ENCODE measurements at places on chromosomes 12 and 14. TPM values are rescaled to one million over a fixed set of nuclear protein-coding genes. Genes with fewer than 3 reads are reported as not detected.

RFLNA gene
- total RNA-seq = 12.7 TPM

DNA sequence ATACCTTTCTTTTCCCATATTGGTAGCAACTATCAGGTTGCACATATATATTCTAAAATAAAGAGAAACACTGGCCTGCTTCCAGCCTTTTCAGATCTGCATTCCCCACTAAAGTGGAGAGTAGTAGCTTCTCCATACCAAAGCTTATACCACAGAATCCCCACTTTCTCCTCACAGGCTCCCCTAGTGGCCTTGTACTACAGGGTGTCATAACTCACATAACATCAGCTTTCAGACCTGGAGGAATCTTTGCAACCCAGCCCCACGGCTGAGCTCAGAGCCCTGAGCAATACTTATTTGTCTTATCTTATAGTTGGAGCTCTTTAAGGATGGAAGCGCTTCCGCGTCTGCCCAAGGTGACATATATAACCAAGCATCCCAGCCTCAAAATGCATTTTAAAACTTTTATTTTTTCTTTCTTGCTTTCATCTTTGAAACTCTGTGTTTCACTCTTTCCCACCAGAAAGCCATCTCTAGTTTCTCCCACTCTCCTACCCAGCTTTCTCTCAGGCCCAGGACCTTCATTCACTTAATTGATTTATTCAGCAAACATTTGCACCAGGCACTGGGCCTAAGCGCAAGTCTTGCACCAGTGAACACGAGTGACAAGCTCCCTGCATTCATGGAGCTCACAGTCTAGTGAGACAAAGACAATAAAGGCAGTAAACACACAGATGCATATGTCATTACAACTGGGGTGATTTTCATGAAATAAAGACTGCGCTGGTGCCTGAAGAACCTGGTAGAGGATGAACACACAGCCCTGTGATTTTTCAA is 254.7 kb downstream of the IPO8 start:
- DNase-seq = no peak

DNA sequence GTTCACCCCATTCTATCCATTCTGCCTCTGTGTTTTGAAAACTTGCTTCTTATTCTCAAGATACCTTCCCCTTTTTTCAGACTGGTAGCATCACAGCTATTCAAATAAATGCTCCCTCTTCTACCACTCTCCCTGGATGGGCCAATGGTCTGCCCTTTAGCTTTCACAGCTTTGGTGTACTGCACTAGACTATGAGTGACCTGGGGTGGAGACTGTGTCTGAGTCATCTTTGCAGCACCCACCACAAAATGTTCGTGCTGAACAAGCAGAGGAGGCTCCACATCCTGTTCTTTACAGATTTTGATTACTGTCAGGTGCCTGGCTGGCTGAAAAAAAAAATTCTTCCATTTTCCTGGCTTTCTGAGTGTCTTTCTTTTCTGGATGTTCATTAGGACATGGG is 1104.1 kb upstream of the TMEM132C start:
- DNase-seq = no peak

DNA sequence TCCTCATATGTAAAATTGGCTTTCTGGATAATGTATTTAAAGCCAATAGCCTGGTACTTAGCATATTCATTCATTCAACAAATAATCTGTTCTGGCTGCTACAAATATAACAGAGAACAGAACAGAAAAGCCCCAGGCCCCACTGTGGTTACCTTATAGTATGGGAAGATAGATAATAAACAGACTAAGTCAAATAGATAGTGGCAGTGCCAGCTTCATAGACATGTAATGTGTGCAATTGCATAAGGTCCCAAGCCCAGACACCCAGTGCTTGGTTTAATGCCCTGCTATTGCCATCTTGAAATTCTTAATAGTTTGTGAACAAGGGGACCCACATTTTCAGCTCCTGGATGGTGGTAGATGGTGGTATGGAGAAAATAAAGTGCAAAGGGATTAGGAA is 320.2 kb upstream of the USP15 start:
- no peak for DNase-seq

Data from spinal cord (tissue), 10 donors.